ENCODE measurements at places on chromosomes 1 and 21.

GRCh38 chr1:43910343-43910742 is 23.3 kb upstream of the ARTN start:
- no peak for DNase-seq

DNA sequence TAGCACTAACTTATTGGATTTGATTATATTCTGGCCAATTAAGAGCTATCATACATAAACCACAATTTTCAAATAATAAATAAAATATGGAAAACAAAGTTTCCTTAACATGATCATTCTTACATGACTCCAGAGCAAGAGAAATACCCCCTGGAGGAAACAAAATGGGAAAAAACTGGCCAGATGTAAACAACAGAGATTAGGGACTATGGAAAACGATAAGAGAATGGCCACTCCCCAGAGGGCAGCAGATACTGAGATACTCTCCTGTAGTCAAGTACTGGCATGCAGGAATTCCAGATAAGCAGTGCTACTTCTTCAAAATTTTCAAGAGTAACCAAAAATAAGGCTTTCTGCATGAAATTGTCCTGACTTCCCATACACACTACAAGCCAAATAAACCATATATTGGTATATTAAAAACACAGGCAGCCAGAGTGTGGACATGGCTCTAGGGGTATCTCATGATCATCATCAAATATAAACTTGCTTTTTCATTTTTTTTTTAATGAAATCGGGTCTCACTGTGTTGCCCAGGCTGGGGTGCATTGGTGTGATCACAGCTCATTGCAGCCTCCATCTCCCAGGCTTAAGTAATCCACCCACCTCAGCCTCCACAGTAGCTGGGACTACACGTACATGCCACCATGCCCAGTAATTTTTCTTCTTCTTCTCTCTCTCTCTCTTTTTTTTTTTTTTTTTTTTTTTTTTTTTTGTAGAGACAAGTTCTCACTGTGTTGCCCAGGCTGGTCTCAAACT is 118.5 kb downstream of the EIF4G3 start:
- no peak for DNase-seq

DNA sequence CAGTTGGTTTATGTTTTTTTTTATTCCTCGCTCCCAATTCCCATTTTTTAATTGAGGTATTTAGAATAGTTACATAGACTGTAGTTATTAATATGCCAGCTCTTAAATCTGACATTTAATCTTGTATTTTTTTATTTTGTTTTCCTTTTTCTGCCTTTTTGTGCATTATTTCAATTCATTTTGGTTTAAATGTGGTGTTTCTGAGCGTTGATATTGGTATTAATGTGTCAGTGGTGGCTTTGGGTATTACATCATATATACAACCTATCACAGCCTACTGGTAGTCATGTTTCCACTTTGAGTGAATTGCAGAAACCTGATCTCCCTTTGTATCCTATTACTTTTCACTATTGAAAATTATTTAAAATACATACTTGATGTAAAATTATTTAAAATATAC is 1027.3 kb downstream of the KCNT2 start:
- no peak for DNase-seq

DNA sequence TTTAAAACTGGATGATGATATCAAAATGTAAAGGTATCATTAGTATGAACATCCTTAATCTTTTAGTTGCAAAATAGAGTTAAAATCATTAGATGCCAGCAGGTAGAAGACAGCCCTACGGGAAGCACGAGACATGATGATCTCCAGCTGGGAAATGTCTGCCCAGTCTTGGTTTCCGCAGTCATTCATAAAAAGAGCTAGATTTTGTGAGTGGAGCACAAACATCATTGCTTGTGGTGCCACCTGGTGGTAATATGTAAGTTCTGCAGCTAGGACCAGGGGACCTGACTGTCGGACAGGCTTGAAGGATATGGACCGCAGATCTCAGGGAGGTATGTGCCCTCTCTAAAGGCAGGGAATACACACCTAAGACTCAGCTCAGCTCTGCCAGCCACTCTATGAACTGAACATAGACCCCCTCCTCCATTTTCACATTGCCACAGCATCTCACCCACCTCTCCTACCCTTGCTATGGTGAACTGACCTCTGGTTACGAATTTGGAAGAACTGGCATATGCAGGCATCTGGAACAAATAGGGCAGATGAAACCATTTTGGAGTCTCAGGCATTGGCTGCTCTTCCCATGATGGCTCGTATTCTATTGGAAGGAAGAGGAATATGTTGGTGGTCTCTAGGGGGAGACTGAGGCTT is 9.2 kb downstream of the FCMR start:
- DNase-seq: no peak

DNA sequence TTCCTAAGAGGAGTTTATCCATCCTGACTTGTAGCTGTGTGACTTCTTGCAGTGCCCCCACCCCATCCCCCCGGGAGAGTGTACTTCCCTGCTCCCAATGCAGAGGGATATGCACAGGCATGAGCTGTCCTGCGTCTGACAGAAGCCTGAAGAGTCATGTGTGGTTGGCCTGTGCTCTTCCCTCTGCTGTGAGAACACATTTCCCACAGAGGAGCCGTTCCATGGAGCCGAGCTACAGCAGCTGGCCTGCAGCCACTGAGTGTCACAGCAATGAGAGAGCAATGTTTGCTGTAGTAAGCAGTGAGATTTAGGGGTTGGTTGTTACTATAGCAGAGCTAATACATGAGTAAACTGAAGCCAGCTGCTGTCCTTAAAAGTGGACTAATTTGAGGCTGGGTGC is 22.0 kb downstream of the PARS2 start:
- no peak for DNase-seq

GRCh38 chr1:36796106-36796590 is 238.2 kb downstream of the GRIK3 start:
- DNase-seq: no peak

- DNase-seq: no peak
These were observed 19.4 kb downstream of the CTXND2 start for GRCh38 chr1:150906329-150906728.

Measured in activated CD8-positive, alpha-beta memory T cell treated with anti-CD3 and anti-CD28 coated beads, Interleukin-2, amount 50 U/mL, for 48 hours (primary cell).